T47D (cell line): ENCODE measurements at places on chromosomes 6 and 20.

DNA sequence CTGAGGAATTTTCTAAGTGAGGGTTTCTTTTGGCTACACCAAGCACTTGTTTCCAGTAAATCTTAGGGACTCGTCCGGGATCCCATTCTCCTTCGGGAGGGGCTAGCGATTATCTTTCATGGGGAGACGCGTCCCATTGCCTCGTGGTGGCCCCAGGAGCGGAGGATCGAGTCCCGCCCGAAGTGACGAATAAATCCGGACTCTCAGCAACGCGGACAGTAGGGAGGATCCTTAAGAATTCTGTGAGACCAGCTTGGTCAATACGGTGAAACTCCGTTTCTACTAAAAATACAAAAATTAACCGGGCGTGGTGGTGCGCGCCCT is 69.1 kb upstream of the PRSS16 start:
- no peak for DNase-seq

DNA sequence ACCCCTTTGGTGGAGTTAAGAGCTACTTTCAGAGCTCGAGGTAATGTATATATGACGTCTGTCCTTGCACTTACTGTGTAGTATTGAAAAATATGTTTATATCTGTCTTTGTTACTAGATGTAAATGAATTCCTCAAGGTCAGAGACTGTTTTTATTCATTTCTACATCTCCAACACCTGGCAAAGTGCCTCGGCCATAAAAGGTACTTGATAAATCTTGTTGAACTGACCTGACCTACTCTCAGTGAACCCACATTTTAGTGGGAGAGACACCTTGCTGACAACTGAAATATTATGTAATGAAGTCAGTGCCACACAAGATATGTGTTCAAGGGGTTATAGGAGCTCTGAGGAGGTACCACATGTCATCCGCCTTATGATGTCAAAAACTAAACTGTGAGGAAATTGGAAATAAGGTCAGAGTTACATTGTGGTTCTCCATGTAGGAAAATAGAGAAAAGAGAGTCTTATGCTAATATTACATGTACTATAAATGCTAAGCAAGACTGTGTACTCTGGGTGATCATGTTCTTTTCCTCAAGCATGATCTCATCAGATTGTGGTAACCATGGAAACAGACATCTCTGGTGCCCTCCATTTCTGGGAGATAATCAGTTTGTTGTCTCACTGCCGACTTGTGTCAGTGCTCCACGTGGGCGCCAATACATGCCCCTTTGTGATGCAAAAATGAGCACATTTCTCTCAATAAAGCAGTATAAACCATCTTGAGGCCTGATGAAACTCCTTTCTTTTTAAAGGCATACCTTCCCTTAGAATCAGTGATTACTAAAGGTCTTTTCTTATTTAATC is 5.7 kb upstream of the TMEM30A start:
- no peak for DNase-seq

- DNase-seq, result no peak
These were observed 33.9 kb upstream of the FBXO9 start for GRCh38 chr6:53031281-53031680.

GRCh38 chr6:89352278-89353117 is at the start of gene UBE2J1:
Gene UBE2J1 (minus strand): TSS chr6:89352722. CDS start chr6:89352569, 153 bp downstream.
- DNase-seq, result peak; percentile 85

GRCh38 chr6:20542927-20543602 is 8.8 kb downstream of the CDKAL1 start:
- no peak for DNase-seq

DNA sequence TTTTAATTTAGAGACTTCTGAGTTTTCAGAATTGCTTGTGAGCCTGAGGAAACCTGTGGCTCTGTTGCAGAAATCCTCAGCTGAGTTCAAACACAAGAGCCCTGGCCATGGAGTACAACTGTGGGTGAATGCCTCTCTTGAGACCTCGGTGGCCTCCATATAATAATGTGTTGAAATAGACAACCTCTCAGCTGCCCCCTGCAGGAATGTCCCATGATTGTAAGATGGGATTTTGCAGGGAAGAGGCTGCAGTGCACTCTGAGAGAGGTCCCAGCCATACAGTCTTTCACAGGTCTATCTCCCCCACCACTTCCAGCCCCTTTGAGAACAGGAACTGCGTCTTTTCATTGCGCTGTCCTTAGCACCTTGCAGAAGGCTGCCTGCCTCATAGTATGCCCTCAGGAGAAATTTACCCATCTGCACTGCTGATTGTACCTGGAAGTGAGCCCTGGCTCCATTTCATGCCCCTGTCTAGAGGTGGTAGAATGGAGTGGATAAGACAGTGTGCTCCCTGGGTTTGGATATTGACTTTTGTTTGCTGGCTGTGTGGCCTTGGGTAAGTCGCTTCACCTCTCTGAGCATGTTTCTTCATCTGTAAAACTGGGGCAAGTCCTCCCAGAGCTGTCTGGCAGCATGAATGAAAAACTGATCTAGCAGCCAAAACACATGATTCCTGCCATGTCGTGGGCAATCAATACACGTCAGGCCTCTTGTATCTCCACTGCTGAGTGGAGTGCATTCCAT is 16.8 kb upstream of the CDH22 start:
- DNase-seq, result peak; percentile 62

GRCh38 chr6:35228481-35228880 is 14.7 kb downstream of the SCUBE3 start:
- DNase-seq, result no peak

DNA sequence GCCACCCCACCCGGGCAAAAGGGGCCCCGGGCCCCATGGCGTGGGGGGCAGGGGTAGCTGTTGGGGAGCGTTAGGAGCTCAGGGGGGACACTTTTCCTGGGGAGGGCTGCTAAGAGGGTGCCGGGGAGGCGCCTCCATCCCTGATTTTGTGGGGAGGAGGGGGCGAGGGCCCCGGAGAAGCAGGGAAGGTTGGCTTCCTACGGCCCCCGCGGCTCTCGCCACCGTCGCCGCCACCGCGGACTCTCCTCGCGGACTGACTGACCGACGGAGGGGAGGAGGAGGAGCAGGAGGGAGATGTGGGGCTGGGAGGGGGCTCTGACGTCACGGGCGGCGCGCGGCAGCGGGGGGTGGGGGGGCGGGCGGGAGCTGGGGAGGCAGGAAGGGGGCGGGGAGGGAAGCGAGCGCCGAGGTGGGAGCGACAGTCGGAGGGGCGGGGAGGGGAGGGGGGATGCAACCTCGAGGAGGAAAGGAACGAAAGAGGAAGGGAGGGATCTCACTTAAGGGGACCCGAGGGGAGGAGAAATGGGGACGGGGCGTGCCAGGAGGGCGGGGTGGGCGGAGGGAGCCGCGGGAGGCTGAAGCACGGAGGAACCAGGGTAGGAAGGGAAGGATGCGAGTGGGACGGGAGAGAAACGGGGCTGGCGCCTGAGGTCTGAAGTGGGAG is 5.1 kb downstream of the GABBR1 start:
- peak; percentile 45 for DNase-seq

DNA sequence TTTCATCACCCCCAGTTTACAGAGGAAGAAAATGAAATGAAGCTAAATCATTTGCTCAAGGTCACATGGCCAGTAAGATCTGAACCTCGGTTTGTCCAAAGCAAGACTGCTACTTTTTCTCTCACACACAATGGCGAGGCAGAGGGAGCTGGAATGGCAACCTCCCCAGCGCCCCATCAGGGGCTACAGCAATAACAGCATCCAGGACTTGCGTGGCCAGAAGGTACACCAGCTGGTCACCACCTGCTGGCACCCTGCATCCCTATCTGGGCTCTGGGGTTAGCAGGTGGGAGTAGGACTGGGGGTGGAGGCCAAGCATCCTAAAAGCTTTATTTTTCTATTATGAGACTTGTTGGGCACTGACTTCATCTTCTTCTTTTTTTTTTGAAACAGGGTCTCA is 41.3 kb downstream of the TTI1 start:
- no peak for DNase-seq

DNA sequence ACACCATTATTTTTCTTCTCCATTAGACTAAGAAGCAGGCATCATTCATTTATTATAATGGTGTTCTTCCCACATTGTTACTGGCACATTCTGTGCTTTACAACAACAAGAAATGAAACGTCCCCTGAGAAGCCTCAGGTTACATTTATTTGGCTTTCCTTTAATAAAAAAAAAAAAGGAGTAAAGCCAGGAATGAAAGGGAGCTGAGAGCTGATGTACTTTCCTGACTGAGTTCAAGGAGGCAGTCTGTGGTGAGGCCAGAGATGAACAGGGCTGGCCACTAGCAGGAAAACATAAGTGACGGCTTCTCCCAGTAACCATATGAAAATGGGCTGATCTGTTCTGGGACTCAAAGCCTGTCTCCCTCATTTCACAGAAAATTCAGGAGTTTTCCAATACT is 742.1 kb downstream of the MAFB start:
- DNase-seq, result no peak

DNA sequence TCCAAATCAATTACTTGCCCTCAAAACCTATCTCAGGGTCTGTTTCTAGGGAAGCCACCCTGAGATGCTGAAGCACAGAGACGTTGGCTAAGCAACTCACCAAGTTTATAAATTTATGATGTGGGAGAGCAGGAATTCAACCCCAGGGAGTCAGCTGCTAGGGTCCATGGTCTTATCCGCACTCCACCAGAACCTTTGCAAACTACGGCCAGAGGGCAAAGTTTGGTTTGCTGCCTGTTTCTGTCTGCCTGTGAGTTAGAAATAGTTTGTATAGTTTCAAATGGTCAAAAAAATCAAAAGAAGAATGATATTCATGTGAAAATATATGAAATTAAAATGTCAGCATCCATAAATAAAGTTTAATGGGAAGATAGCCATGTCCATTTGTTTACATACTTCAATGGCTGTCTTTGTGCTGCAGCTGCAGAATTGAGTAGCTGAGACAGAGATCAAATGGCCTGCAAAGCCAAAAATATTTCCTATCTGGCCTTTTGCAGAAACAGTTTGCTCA is 83.7 kb upstream of the ZFP64 start:
- no peak for DNase-seq

GRCh38 chr6:142653710-142654420 is 291.1 kb downstream of the HIVEP2 start:
- no peak for DNase-seq

GRCh38 chr6:28876710-28877109 is 47.1 kb downstream of the TRIM27 start:
- no peak for DNase-seq

GRCh38 chr6:148367411-148368024 is 24.9 kb downstream of the SASH1 start:
- no peak for DNase-seq

- DNase-seq, result no peak
These were observed 73.3 kb upstream of the NUP153 start for GRCh38 chr6:17780061-17780460.

DNA sequence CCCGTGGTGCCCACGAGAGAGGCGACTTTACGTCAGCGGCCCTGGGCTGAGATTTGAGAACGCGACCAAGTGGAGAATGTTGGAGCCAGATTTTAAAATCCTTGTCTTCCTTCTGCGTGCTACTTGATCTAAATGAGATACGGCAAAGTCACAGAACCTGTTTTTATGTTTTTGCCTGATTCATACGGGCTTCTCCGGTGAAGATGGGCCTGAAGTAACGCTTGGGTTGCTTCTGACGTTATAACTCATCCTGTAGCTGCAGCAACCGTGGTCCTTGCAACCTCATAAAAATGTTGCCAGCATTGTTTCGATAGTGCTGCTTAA is 462 bp upstream of the SLC35B3 start:
- no peak for DNase-seq

- no peak for DNase-seq
These were observed 459.8 kb upstream of the RUNX2 start for GRCh38 chr6:44868335-44868668.

DNA sequence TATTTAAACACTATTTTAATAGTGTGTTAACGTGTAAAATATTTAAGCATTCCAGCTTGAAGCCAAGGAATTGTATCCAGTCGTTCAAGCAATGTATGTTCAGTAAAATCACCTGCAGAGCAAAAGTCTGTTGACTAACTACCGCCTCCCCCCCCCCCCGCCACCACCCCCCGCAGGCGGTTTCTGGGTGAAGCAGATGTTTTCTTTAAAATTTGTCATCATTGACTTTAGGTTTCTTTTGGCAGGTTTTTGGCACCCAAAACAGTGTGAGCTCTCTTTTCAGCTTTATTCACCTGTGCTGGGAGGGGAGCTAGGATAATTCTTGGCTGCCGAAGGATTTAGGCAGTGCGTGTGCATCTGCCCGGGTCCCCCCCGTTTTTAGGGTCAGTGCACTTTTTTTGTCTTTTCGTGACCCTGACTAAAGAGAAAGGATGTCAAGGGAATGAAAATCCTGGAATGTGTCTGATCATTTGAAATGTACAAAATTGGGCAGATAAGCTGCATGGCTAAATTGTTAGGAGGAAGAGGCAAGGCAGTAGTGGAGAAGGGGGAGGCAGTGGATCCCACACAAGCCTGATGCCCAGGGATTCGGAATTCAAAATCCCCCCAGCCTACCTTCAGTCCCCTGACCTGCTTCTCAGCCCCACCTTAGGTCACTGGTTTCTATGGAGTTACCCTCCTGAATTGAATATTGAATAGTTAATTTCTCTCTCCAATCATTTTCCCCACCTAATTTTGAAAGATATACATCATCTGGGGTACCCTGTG is 1.1 kb downstream of the EDN1 start:
- no peak for DNase-seq

DNA sequence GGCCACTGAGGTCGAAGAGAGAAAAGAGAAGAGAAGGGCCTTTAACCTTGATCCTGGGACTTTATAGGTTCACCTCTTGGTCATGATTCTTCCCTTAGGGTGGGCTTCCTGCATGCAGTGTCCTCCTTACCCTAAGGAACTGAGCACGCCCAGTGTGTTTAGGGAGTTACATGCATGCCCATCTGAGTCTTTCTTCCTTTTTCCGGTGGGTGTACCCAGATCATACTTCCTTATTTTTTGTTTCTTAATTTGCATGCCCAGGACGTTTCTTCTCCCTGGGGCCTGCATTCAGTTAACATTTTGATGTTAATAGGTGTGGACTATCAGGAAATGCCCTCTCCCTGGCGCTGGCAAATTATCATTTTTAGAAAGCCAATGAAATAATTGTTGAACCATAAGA is 91.5 kb downstream of the HTR1B start:
- no peak for DNase-seq

- DNase-seq, result no peak
These were observed 71.5 kb downstream of the PKHD1 start for GRCh38 chr6:52015953-52016352.

GRCh38 chr6:33209856-33210255 is 1.6 kb downstream of the RING1 start:
- DNase-seq, result no peak

- DNase-seq, result peak; percentile 80
These were observed 72.7 kb downstream of the TRAM2 start for GRCh38 chr6:52503851-52504781.

DNA sequence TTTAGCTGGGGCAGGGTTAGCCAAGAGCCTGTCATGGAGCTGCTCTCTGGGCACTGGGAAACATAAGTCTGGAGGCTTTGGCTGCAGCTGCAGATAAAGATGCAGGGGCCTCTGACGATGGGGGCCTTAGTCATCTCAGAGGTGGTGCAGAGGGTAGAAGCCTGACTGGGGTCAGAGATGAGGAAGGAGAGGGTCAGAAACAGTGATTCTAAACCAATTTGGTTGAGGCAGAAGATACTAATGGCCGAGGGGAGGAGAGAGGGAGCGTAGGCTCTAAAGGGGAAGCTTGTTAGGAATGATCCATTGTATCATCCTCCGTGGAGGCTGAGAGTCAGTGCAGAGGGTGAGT is 33.8 kb downstream of the PLEKHG1 start:
- DNase-seq, result no peak

GRCh38 chr6:30589754-30590358 is 18.6 kb downstream of the ABCF1 start:
- DNase-seq, result no peak
